Stimulated activated CD8-positive, alpha-beta memory T cell treated with anti-CD3 and anti-CD28 coated beads, Interleukin-7, amount 100 ng/mL, for 4 hours (primary cell): ENCODE measurements at places on chromosomes 3 and 15.

DNA sequence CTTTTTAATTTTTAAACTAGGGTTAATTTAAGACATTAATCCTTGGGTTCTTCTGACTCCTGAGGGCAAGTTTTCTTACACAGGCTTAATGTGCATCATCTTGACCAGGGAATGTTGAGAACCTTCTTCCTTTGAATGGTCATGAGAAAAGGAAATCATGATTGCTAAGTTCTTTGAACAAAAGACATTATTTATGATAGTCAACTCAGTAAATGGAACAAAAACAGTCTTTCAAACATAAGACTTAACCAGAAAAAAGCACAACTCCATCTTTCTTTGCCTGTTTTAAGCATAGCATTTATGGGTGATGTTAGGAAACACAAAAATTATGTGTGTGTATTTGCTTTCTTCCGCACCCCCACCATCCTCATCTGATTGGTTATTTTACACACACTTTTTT, 5.4 kb downstream of the TLNRD1 start:
- no peak for DNase-seq

- no peak for DNase-seq
Measured at GRCh38 chr15:57053470-57053869, 135.0 kb downstream of the TCF12 start.

- no peak for DNase-seq
Measured at GRCh38 chr15:62505762-62506161, 340.7 kb upstream of the C2CD4B start.

DNA sequence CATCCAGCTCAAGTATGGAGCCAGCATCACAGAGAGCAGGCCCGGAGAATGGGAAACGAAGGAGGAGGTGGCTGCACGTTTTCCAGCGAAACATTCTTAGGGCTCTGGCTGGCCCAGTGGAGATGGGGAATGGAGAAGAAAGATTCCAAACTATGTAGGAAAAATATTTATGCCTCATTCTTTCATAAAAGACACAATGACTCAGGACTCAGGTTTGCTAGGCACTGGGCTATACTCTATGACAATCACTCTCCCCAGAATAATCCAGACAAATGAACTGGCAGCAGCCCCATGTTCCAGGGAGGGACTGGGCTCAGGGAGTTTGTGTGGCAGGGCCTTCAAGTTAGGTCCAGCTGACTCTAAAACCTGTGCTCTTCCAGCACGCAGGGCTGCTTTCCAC, 110.8 kb upstream of the RAD18 start:
- DNase-seq, result no peak
